ENCODE measurements at places on chromosomes 13 and 19.

DNA sequence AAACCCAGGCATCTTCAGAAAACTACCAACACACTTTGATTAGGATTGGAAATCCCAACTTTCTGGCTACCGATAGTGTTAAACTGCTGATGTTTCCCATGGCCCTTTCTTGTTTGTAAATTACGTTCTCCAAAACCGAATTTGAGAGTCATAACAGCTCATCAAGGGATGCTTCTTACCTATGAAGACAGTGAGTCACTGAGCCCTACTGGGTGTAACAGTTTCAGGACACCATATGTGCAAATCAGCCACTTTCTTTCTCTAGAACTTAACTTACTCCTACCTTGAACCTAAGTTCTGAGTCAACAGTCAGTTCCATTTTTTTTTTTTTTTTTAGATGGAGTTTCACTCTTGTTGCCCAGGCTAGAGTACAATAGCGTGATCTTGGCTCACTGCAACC lies 410.1 kb upstream of the TSHZ3 start:
- no peak for DNase-seq

DNA sequence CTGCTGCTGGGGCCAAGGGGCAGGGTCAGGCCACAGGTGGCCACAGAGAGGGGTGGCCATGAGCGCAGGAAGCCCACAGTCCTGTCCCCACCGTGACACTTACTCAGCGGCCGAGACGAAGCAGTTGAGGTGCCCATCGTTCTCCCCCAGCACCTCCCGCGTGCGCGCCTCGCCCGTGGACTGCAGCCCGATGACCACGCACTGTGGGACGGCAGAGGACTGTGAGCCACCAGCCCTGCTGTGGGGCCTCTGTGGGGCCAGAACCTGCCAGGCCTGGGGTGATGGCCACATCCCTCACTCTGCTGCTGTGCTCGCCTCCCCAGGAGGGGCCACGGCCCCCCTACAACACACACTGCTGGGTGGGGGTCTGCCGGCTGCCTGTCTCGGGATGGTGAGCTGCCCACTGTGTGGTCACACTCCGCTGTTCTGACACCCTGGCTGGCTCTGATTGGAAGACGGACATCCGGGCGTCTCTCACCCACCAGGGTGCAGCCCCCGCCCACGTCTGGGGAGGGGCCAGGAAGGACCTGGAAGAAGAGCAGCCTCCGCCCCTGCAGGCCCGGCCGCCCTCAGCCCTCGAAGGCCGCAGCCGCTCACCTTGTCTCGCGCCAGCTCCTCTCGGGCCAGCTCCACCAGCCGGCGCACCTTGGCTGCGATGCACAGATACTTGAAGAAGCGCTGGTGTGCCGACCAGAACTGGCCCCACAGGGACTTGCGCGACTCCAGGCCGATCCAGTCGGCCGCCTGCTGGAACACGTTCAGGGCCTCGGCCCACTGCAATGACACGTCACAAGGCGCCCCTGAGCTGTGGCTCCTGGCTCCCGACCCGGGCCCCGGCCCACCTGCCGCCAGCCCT lies 13.2 kb downstream of the GPX4 start:
- no peak for DNase-seq

- no peak for DNase-seq
Observed at GRCh38 chr13:31905961-31906360, 125.6 kb upstream of the FRY start.

DNA sequence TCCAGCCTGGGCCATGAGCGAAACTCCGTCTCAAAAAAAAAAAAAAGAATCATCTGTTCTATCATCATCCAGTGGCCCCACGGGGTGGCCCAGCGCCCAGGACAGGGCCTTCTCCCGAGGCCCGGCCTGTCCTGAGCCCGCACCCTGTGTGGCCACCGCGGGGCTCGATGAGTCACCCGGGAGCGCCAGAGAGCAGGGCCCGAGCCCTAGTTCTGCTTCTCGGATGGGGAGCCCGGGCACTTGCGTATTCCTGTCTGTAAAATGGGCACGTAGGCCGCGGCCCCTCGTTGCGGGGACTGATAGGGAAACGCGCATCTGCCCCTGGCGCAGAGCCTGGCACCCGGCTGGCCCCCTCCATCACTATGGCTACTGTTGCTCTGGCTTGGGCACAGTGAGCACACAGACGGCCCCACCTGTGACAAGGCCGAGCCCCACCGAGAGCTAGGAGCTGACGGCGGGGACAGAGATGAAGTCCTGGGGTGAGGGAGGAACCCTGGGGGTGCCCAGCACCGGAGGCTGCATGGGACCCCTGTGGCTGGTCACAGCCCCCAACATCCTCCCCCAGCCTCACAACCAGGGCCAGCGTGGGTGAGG lies 21.3 kb upstream of the UQCR11 start:
- no peak for DNase-seq

- DNase-seq: no peak
Observed at GRCh38 chr19:12015015-12015752, 20.3 kb downstream of the ZNF433 start.

- DNase-seq: no peak
Observed at GRCh38 chr19:16920816-16921529, 32.2 kb downstream of the F2RL3 start.

GRCh38 chr13:84994582-84994981 lies 804.6 kb downstream of the SLITRK6 start:
- DNase-seq: no peak

GRCh38 chr19:46394402-46394797 lies 19.0 kb downstream of the CCDC8 start:
- DNase-seq: no peak

DNA sequence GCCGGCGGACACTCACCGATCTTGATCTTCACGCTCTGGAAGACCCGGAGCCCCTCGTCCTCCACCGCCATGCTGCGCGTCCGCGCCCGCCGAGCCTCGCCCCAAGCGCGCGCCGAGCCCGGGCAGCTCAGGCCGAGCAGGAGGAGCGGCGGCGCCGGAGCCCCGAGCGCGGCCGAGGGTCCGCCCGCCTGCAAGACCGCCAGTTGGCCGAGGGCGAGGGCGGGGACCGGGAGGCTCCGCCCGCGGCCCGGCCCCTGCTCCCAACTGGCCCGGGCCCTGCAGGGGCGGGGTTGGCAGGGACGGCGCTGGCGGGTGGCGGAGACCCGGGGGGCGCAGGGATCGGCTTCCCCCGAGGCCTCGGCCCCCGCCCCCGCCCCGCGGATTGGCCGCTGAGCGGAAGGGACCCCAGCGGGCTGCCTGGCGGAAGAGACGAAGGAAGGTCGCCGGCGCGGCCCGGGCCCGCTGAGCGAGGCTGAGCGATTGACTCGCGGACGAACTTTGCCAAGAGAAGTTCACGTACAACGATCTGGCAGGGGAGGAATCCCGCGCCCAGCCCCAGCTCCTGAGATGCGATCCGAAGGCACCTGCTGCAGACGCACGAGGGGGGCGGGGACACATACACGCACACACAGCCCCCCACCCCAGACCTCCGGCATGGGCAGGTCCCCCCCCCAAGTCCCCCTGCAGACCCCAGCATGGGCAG lies at the start of gene RASA3:
RASA3 (minus strand) TSS at position 205 of the 703 bp plus-strand sequence; CDS start at position 71, 134 bp downstream.
- DNase-seq: peak; percentile 74

DNA sequence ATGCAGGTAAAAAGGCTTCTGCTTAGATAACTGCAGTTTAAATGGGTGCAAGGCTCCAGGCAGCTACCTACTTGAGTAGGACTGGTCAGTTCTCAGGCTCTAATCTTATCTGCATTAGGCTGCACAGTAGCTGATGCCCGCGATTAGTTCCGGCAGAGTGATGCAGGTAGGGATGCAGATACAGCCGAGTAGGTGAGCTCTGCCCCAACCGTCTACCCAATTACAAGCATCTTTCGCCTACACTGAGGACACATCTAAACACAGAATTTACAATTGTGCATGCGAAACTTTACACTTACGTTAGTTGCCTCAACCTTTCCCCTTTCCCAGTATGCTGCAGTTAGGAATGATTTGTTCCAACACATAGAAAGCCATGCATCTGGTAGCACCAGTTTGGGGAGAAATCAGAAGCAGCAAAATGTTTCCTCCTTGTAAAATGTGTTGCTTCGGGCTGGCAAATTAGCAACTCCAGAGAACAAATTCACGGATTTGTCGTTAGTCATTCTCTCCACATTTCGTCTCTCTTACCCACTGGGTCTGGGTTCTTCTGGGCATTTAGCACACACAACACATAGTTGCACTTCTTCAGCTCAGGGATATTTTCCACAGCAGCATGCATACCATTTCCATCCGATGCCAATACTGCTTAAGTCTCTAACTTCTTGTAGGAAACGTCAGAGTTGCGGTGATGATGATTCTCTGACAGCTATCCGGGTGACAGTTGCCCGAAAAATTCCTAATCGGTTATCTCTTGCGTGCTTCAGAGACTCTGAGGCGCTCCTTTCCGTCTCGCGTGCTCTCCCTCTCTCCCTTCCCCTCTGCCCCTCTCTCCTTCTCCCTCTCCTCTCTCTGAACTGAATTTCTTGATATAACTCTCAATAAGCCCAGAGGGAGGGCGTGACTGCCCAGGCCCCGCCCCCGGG lies at the start of gene PCDH9:
PCDH9 (minus strand) TSS at position 856 of the 923 bp plus-strand sequence. CDS start 1,896 bp downstream, outside the sequence.
- DNase-seq: no peak

DNA sequence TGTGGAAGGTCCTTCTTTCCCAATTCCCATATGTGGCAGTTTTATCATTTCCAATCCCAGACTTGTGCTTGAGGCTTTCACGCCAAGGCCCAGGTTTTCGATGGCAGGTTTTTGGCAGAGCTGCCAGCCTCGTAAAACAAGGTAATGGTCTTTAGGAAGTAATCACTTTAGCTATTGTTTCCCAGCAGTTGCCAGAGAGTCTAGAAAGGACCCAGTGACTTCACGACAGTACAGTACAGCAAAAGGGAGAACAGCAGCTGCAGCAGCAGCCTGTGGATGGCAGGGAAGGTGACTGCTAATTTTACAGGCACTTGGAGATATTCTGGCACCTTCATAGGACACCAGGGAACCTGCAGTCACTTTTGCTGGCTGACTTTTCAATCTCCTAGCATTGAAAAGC lies 291.6 kb upstream of the MAB21L1 start:
- DNase-seq: no peak

- DNase-seq: no peak
Observed at GRCh38 chr19:56272161-56272798, at the start of gene EDDM13. TSS of gene EDDM13 (plus strand) at chr19:56272748. CDS start at chr19:56272835, 87 bp downstream.

GRCh38 chr13:21208652-21209154 lies 32.2 kb downstream of the MRPL57 start:
- no peak for DNase-seq

DNA sequence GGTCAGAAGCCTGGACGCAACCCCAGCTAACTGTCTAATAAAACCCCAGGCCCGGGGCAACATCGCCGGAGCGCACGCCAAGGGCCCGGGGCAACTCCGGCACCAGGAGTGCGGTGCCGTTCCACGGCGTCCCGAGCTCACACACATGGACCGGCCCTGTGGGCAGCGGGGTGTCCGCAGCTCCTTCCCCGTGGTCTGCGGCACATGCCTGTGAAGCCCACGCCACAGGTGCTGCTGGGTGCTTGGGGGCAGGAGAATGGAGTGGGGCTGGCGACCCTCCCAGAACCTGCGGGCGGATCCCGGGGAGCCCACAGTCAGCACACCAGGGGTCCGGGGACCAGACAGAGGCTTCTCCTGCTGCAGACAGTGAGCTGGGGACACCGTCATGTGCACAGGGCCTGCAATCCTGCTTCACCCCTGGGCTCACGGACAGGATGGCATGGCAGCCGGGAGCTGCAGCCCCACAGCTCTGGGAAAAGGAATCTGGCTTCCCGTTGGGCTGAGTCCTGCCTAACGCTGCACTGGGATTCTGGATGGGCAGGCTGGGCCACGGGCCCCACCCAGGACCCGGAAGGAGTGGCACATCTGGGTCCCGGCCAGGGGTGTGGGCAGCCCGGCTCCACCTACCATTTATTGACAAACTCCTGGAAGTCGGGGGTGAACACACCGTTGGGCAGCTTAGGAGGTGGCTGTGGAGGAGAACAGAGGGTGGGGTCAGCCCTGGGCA lies 28.2 kb upstream of the ZBTB7A start:
- DNase-seq: no peak

DNA sequence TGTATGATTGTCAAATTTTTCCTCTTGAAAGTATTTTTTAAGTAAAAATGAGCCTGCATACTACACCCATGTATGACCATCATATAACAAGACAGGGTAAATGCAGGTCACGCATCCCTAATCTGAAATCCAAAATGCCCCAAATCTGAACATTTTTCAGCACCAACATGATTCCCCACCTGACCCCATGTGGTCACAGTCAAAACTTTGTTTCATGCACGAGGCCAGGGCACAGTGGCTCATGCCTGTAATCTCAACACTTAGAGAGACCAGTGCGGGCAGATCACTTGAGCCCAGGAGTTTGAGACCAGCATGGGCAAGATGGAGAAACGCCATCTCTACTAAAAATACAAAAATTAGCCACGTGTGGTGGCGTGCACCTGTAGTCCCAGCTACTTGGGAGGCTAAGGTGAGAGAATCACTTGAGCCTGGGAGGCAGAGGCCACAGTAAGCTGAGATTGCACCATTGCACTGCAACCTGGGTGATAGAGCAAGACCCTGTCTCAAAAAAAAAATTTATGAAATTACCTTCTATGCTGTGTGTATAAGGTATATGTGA lies 63.7 kb upstream of the NPAS1 start:
- no peak for DNase-seq

DNA sequence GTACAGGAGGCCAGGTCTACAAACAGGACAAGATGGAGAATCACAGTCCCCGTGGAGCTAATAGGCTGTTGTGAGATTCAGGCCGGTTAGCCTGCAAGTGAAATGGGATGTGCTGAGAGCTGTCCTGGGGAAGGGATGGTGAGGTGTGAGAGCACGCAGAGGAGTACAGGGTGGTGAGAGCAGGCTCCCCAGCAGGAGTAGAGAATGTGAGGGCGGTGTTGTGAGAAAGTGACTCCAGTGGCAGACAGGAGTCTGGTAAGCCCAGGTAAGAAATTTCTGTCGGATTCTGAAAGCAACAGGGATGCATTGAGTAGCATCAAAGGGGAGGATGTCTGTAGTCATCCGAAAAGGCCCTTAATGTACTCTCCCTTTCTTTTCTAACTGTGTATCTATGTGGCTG lies 50.7 kb upstream of the GPR183 start:
- no peak for DNase-seq

DNA sequence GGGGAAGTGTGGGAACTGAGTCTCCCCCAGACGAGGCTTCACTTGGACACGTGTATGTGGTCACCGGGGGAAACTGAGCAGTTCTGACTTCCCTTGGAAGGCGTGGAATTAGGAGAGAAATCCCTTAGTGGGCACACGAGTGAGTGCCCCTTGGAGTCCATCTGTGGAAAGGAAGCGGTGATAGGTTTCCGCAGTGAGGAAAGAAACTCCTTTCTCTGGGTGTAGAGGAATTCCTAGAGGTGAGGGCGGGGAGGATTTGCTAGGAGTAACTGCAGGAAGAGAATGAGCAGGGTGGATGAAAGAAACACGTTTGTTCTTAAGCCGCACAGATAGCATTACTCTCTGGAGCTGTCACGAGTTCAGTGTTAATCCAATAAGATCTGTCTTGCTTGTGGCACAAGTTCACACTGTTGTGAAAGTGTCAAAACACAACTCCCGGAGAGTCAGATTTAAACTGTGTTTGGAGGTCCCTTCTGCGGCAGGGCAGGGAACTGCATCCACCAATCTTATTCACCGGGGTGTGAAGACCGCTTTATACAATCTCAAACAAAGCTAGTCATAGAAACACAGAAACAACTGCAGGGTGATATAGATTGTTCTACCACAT lies 1.2 kb downstream of the KL start:
- DNase-seq: peak; percentile 16

Measured in B cell (primary cell).